ENCODE measurements at places on chromosomes 12 and 14.

GRCh38 chr12:121190523-121191031 is 19.4 kb upstream of the P2RX4 start:
- DNase-seq = peak; percentile 85

DNA sequence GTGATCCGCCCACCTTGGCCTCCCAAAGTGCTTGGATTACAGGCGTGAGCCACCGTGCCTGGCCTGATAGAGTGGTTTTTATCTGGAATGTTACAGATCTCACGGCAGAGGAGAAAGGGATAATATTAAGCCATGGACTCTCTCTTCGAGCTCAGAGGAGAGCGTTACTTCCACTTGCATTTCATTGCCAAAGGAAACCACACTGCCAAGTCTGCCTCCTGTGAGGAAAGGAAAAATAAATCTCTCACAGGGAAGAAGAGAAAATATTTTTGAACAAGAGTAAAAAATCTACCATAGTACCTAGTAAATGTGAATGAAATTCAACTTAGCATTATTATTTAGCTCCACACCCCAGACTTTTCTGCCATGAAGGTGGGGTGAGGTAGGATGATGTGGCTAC is 319.2 kb upstream of the PRICKLE1 start:
- no peak for DNase-seq

- DNase-seq = no peak
These were observed 168.9 kb downstream of the ESR2 start for GRCh38 chr14:64125270-64125669.

DNA sequence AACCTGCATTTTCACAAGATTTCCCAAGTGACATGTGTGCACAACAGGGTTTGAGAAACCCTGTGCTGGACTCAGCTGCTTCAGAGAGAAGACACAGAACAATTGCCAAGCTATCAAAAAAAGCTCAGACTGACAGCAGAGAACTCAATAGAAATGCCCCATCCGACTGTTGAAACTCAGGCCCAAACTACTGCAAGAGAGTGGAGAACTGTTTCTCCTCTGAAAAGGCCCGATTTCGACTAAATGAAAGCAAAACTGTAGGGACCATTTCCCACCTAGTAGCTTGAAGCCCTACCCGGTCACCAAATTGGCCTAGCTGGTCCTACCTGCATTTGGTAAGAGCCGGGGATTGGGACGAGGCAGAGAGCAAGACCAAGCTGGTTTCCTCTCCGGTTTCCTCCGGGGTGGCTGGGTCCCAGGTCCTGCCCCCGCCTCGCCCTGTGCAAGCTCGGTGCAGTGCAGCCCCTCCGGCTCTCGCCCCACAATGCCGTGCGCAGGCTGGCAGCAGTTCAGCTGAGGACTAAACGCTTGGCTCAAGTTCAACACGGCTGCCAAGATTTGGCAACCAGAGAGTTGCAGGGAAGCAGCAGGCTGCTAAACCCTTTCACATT is 1180.6 kb downstream of the VRK1 start:
- no peak for DNase-seq

- no peak for DNase-seq
These were observed 69.6 kb downstream of the MGST1 start for GRCh38 chr12:16417058-16417457.

- no peak for DNase-seq
These were observed 89.7 kb upstream of the PARP11 start for GRCh38 chr12:3962631-3963483.

GRCh38 chr12:55818140-55818728 is 393 bp downstream of the ORMDL2 start:
- no peak for DNase-seq

- DNase-seq = no peak
These were observed 117.5 kb downstream of the MDGA2 start for GRCh38 chr14:47557894-47558293.

DNA sequence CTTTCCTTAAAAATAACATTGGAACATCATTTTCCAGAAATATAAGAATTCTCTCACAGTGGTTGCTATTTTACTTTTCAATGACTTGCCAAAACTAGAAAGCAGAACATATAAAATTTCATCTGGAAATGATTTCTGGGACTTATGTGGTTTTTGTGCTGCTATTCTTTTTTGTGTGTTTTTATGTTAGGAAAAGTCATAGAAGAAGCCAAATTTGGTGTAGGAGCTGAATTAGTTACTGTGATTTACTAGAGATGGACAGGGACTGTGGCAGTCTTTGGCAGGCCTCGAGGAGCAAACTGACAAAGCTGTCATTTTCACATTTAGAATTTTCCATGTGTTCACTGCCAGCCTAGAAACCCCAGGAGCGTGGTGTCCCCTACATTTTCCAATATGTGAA is 38.3 kb upstream of the LDHB start:
- DNase-seq = no peak

GRCh38 chr14:92922155-92922735 is 705 bp upstream of the CHGA start:
- no peak for DNase-seq

DNA sequence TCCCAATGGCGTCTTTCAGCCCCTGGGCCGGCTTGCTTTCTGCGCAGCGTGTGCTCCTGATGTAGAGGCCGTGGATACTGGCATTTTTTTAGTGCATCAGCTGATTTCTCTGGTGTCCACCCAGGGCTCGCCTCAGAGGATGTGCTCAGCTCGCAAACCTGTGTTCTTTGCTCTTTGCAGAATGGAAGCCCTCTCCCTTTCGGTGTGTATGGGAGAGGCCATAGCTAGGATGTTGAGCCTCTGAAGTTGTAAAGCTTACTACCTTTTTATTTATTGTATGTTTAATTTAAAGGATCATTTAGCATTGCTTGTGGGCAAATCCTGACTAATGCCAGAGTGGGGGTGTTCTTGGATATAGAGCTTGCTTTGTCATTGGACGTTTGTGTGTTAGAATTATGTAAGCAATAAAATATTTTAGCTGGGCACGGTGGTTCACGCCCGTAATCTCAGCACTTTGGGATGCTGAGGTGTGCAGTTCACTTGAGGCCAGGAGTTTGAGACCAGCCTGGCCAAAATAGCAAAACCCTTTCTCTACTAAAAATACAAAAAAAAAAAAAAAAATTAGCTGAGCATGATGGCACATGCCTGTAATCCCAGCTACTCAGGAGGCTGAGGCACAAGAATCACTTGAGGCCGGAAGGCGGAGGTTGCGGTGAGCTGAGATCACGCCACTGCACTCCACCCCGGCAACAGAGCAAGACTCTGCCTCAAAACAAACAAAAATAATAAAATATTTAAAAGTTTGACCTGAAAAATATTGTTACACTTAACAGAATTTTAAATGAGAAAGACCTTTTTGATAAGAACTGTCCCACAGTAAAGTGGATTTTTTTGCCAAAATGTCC is 52.6 kb upstream of the MMP17 start:
- no peak for DNase-seq

GRCh38 chr12:2412305-2412643 is 359.5 kb downstream of the CACNA1C start:
- no peak for DNase-seq

- no peak for DNase-seq
These were observed 2.8 kb downstream of the CAND1 start for GRCh38 chr12:67271976-67272375.

DNA sequence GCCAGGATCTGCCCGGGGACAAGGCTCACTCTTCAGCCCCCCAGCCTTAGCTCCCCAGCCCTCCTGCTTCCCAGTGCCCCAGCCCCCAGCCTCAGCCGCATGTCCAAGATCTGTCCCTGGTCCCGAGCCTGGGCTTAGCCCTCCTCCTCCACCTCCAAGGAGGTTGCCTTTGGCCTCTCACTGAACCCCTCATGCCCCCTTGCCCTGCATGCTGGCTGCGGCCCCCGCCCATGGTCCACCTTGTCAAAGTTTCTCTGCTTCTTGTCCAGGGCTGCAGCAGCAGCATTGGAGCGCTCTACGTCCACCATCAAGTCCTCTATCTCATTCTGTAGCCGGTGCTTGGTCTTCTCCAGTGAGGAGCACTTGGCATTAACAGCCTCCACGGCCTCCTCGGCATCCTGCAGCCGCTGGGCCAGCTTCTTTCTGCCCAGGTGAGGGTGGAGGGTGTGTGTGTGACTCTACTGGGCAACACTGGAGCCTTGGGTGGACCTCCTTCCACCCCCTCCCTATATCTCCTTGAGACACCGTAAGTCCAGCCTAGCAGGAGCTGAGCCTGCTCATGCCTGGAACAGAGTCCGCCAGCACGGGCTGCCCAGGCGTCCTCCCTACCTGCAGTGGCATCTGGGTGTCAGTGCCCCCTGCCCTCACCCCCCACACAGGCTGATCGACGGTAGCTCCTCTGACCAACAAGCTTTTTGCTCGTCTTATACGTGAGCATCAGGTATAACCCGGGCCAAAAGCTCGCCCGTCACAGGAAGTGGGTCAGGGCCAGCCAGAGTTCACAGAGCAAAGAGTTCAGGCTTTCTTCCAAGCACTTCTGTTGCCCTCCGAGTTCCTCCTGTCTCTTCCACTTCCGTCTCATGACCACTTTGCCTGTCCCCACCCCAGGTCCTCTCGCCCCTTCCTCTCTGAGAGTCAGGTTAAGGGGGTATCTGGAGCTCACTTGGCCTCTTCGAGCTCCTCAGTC is 11.4 kb downstream of the CMTM5 start:
- no peak for DNase-seq

GRCh38 chr14:44449680-44450079 is 57.4 kb downstream of the FSCB start:
- DNase-seq = no peak

DNA sequence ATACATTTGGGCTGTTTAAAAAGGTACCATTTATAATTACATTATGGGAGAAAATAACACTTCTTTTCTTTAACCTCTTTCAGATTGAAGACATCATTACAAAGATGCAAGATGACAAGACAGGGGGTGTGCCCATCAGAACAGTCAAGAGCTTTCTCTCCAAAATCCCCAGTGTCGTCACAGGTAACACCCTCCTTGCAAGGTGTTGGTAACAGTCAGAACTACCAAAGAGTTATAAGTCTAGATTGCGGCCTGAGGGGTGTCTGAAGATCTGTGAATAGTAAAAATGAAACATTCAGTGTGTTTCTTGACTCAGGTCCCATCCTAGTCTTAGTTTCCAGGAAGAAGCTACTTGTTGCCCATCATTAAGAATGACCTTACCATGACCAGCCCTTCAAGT is 419.8 kb downstream of the RGS6 start:
- DNase-seq = no peak

GRCh38 chr14:61322799-61323290 is 1.5 kb downstream of the PRKCH start:
- peak; percentile 80 for DNase-seq

DNA sequence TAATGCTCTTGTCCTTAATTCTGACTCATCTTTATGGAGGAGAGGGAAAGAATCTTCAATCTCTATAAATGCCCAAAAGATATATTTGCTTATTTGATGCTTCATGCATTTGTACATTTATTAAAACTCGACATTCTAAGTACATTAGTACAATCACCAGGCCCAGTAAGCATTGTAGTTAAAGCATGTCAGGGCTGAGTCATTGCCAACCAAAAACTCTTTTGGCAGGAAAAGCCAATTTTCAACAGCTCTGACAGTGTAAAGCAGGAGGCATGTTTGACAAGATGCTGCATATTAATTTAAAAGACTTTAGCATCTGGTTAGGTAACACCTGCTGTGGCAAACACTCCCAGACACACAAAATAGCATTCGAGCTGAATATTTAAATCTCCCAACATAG is 290.9 kb downstream of the PPFIA2 start:
- DNase-seq = no peak

DNA sequence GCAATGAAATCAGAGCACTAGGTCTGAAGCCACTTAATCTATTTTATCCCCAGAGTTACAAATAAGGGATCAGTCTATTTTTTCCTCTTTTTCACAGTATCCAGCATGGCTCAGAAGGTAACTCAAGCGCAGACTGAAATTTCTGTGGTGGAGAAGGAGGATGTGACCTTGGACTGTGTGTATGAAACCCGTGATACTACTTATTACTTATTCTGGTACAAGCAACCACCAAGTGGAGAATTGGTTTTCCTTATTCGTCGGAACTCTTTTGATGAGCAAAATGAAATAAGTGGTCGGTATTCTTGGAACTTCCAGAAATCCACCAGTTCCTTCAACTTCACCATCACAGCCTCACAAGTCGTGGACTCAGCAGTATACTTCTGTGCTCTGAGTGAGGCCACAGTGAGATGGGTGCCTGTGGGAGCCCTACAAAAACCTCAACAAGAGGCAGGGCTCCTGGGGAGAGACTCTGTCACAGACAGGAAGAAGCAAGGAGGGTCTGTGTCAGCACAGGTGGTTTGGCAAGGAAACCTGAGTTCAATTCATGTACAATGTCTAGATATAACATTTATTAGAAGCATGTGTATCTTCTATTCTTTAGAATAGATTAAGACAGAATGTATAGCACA is 334.3 kb upstream of the OR4E1 start:
- no peak for DNase-seq

DNA sequence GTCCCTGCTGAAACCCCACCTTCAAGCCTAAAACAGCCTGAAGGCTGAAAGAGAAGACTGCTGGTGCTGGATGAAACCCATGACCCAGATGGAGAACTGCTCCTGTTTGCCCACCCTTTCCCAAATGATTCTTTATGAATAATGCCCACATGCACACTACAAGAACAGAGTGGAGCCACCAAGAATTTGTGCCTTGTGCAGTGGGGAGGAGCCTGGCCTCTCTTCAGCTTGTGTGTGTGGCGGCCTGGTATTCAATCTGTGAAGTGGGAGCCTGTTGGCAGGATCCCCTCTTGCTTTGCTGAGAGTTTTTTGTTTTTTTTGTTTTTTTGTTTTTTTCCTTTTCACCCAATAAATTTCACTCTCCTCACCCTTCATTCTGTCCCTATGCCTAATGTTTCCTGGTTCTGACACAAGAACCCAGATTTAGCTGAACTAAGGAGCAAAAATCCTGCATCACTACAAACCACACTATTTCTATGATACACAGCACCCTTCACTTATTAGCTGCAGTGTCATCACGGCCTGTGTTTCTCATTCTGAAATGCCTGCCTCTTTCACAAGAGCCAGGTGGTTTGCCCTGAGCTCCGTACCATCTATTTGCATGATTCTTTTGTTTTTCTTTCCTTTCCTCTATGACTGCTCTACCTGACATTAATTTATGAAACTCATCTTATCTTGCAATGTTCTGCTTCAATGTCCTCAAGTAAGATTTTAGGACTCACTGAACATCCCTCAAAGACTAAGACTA is 585.5 kb upstream of the ATXN7L3B start:
- DNase-seq = no peak

GRCh38 chr14:64190974-64191502 is 103.1 kb downstream of the ESR2 start:
- DNase-seq = no peak

- DNase-seq = no peak
These were observed 767.7 kb downstream of the LRFN5 start for GRCh38 chr14:42374332-42374731.

- DNase-seq = no peak
These were observed 26.9 kb upstream of the BATF start for GRCh38 chr14:75495399-75495798.

- DNase-seq = no peak
These were observed 7.6 kb downstream of the EVL start for GRCh38 chr14:100072783-100073346.
